Colonic mucosa (tissue), 4 donors: ENCODE measurements at places on chromosomes 4 and X.
A peak's percentile ranks its signal among the peaks of the same experiment; 100 is the strongest.

GRCh38 chrX:79080141-79080540 is 64.3 kb upstream of the GPR174 start:
- DNase-seq: no peak

DNA sequence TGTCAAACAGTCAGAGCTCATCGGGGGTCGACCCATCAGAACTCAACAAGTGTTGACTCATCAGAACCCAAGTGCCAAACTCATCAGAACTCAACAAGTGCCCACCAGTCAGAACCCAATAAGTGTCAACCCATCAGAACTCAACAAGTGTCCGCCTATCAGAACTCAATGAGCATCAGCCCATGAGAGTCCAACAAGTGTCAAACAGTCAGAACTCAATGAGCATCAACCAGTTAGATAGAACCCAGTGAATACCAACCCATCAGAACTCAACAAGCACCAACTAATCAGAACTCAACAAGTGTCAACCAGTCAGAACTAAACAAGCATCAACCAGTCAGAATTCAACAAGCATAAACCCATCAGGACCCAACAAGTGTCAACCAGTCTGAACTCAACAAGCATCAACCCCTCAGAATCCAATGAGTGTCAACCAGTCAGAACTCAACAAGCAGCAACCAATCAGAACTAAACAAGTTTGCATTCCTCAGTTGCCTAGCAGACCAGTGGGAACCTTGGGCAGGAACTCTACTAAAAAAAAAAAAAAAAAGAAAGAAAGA is 115.3 kb downstream of the PRKX start:
- no peak for DNase-seq

GRCh38 chr4:26000274-26000950 is 86.4 kb downstream of the SMIM20 start:
- DNase-seq: no peak

DNA sequence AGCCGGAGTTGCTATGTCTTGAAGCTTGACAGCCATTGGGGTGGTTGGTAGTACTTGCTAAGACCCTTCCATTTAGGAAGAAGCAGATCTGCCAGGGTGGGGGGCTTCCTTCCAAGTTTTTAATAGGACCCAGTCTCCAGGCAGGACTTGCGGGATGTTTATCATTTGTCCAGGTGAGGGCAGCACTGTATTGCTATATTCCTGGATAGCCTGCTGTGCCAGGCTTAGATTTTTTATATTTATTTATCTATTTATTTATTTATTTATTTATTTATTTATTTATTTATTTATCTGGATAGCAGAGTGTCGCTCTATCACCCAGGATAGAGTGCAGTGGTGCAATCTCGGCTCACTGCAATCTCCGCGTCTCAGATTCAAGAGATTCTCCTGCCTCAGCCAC is 87.4 kb upstream of the CT45A1 start:
- no peak for DNase-seq

DNA sequence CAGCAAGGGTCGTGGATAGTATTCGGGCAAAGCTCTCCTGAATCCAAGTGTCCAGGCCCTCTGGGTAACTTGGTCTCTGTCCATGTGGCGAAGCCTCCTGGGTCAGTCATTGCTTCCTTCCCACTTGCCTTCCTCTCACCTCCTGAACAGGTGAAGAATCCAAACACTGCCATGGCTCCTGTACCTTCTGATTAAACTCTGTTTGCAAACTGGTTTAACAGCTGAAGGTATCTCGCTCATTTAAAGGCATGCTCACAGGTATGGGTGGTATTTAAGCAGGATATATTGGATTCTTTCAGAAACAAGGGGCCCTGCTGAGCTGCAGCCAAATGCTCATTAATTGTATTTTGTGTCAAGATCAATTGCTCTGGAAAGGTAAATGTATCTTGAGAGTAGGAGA is 28.2 kb downstream of the FHDC1 start:
- DNase-seq: no peak

DNA sequence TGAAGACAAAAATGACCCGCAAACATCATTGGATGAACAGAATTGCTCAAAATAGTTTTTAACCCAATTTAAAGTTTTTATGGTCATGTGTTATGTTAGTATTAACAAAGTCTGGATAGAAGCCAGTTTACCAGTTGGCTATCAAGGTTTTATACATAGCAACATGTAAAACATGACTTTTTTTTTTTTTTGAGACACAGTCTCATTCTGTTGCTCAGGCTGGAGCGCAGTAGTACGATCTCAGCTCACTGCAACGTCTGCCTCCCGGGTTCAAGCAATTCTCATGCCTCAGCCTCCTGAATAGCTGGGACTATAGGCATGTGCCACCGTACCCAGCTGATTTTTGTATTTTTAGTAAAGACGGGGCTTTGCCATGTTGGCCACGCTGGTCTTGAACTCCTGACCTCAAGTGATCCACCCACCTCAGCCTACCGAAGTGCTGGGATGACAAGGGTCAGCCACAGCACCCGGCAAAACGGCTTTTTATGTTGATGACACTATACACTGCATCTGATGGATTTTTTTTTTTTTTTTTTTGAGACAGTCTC is 3.4 kb downstream of the SAT1 start:
- DNase-seq: no peak

DNA sequence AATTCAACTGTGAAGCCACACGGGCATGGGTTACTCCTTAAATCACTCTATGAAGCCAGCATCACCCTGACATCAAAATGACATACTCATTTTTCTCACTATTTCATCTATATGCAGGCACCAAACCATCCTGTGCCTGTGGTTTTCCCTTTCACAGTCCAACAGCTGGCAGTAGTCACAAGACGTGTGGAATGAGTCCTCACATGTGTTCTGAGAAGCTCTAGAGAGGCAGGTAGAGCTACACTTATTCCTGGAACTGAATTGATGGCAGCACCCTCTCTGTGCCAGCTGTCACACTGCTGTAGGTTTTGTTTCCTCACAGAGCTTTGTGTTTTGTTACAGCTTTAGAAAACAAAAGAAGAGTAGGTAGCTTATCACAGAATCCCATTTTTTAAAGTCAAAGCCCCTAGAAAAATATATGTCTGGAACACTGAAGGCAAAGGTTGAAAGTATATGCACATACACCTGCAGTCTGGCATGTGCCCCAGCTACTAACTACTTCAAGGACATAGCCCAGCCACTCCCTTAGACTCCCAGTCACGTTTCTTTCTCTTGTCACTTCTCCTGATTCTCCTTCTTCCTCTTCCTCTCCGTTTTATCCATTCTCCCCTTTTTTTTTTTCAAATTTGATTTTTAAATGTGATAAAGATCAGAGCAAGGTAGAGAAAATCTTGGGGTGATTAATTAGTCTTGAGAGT is 107.1 kb downstream of the ANXA10 start:
- no peak for DNase-seq

DNA sequence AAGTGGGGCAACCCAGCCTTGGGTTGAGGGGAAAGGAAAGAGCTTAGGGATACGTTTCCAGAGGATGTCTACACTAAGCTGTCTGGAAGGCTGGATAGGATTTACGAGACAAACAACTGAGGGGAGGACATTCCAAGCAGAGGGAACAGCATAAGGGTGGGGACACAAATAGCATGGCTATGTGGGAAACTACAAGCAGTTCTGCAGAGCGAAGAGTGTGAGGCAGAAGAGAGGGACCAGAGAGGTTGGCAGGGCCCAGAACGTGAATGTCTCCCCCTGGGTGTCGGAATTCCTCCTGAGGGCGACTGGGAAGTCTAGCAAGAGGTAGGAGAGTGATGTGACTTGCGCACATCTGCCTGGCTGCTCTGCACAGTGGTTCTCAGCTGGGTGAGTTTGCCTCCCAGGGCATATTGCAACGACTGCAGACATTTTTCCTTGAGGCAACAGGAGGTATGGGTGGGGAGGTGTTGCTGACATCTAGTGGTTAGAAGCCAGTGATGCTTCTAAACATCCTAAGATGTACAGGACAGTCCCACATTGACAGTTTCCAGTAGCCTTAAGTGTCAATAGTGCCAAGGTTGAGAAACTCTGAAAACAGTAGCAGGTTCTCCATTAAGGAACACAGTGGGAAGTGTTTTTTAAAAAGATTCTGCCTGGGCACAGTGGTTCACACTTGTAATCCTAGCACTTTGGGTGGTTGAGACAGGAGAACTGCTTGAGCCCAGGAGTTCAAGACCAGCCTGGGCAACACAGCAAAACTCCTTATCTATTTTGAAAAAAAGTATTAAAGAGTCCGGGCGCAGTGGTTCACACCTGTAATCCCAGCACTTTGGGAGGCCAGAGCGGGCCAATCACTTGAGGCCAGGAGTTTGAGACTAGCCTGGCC is 9.2 kb downstream of the NDUFA1 start:
- DNase-seq: peak; percentile 24

- DNase-seq: no peak
Measured at GRCh38 chrX:115491766-115492165, 69.2 kb upstream of the PLS3 start.

- DNase-seq: no peak
Measured at GRCh38 chr4:75948822-75949444, 8.1 kb upstream of the NAAA start.

GRCh38 chrX:101639583-101639982 is 20.1 kb downstream of the ARMCX2 start:
- DNase-seq: no peak

- DNase-seq: peak; percentile 20
Measured at GRCh38 chrX:103608306-103608963, 672 bp downstream of the TCEAL3 start.
